Stimulated activated CD4-positive, alpha-beta T cell treated with anti-CD3 and anti-CD28 coated beads, Interleukin-15, amount 100 ng/mL, for 1 hour (primary cell): ENCODE measurements at places on chromosomes 6 and 20.

- no peak for DNase-seq
Observed at GRCh38 chr6:121770943-121771342, 335.5 kb downstream of the GJA1 start.

DNA sequence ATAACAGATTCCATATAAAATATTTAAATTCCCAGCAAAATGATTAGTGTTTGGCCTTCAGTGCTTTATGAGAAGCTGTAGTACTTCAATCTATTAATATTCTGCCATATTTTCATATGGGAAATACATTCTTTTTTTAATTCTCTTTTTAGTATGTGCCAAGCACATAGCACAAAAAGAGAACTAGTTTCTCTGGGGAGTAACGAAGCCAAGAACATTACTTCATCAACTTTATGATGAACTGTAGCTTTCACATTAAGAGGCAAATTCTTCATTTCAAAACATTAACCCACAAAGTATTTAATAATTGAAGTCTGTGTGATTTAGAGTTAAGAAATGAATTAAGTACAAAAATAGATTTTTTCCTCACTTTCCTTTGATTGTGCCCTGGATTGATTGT lies 281.0 kb upstream of the EYS start:
- no peak for DNase-seq

GRCh38 chr6:135901774-135902524 lies 50.4 kb downstream of the PDE7B start:
- no peak for DNase-seq

GRCh38 chr6:21005816-21006570 lies 471.7 kb downstream of the CDKAL1 start:
- no peak for DNase-seq
